A673 (cell line): ENCODE measurements at places on chromosomes 1 and 21. TPM values are rescaled to one million over a fixed set of nuclear protein-coding genes. Genes with fewer than 3 reads are reported as not detected.

GRCh38 chr1:55463814-55464475 lies 248.8 kb upstream of the USP24 start:
- H3K27ac ChIP-seq: no peak overlapping the region
- no peaks in the 10 kb centered on the region for H3K4me1 ChIP-seq
- no peaks in the 10 kb centered on the region for H3K27me3 ChIP-seq
- no peaks in the 10 kb centered on the region for H3K36me3 ChIP-seq

DNA sequence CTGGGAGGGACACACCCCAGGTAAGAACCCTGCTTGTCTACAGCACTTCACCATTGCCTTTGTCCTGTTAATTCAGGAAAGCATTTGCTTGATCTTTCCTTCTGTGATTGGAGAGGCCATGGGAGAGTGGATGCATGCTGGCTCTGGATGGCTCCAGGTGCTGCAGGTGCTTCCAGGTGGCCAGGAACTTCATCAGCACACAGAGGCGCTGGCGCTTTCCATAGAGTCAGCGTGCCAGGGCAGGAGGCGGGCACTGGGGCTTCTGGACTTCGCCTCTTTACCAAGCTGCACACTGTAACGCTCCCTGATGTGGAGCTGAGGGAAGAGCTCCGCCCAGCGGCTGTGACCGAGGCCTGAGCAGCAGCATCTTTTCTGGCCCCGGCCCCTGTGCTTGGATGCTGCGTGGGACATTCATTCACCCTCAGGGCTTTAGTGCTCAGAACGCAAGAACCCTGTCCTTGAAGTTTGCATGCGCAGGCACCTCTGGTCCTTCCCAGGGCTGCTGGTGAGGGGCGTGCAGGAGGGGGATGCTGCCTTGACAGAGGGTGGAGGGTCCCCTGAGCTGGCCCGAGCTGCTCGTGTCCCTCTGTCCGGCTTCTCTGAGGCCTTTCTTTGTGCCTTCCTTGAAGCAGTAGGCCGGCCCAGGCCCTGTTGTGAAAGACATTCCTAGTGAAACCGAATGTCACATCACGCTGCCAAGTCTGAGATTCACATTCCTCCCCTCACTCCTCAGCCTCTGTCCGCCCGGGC lies 1.6 kb upstream of the MX2 start:
- no peaks in the 10 kb centered on the region for H3K4me1 ChIP-seq
- H3K36me3 ChIP-seq: no peaks in the 10 kb centered on the region

DNA sequence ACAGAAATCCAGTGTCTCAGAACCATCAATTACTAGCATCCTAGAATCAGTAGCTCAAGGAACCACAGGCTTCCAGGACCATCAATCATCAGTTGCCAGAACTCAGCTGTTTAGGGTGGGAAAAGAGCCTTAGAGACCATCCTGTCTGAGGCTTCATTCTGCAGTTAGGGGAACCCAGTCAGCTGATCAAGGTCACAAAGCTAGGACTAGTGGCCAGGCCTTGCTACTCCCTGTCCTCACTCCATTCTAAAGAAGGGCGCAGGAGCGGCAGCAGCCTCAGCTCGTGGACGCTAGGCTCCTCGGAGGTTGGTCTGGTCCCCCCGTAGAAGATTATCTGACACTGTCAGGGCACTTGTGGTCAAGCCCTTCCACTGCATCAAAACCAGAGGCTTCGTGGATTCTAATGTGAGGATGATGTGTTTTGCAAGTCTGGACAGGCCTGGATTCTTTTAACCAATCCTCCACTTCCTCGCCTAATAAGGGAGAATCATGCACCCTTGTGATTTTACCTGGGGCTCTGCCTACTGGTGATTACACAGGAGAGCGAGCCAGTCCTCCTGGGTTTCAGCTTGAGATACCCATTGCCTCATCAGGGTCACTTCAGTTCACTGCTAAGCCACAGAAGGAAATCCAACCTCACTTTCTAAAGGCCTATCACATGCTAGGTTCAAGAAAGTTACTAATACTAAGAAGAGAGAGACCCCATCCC lies 41.7 kb upstream of the IFFO2 start:
- no peaks in the 10 kb centered on the region for H3K36me3 ChIP-seq
- H3K27ac ChIP-seq: no peak overlapping the region
- no peak for DNase-seq
- H3K4me3 ChIP-seq: no peak overlapping the region
- no peaks in the 10 kb centered on the region for H3K27me3 ChIP-seq

GRCh38 chr1:245656189-245656717 lies 501.5 kb downstream of the KIF26B start:
- no peaks in the 10 kb centered on the region for H3K4me1 ChIP-seq
- DNase-seq: no peak
- no peaks in the 10 kb centered on the region for H3K27me3 ChIP-seq
- H3K36me3 ChIP-seq: no peaks in the 10 kb centered on the region

DNA sequence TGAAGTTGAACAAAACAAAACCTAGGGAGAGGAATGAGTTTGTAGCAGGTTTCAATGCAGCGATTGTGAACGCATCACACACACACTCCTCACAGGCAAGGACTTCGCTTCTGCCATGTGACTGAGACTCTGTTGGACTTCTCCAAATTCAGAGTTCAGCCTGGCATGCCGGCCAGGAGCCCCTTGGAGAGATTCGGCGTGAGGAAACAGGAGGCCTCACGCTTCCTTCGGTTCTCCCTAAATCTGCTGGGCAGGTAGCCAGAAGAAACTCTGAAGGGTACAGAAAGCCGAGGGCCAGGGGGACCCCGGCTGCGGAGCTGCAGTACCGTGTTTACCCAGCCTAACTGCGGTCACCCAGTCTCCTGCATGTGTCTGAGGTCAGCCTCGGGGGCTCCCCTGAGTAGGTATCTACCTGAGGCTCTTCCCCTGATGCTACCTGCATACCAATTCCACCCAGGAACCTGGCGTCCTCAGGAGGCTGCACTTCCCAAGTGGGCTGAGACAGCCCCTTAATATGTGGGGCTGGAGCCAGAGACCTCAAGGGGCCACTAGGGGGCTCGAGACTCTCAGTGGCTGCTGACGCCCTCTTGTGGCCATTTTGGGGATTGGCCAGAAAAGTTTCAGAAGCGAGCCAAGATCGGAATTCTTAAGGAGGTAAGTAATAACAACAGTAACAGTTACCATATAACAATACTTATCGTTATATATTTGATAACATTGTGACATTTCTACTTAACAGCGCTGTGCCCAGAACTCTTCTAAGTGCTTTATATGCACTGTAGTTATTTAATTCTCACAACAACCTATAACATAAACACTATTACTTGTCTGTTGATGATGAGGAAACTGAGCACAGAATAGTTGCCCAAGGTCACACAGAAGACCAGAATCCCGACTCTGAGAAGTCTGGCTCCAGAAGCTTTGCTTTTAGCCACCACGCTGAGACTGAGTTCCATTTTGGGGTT lies 2.7 kb upstream of the ANXA9 start:
- peaks cover 32% of the 10 kb centered on the region for H3K4me1 ChIP-seq
- H3K27ac ChIP-seq: peak overlapping the region; percentile 33
- no peak overlapping the region for H3K4me3 ChIP-seq
- no peaks in the 10 kb centered on the region for H3K36me3 ChIP-seq

- DNase-seq: peak; percentile 83
- no peaks in the 10 kb centered on the region for H3K27me3 ChIP-seq
- H3K4me1 ChIP-seq: peaks cover 54% of the 10 kb centered on the region
- H3K36me3 ChIP-seq: no peaks in the 10 kb centered on the region
Measured at GRCh38 chr1:8706995-8707396, 110.4 kb downstream of the RERE start.

DNA sequence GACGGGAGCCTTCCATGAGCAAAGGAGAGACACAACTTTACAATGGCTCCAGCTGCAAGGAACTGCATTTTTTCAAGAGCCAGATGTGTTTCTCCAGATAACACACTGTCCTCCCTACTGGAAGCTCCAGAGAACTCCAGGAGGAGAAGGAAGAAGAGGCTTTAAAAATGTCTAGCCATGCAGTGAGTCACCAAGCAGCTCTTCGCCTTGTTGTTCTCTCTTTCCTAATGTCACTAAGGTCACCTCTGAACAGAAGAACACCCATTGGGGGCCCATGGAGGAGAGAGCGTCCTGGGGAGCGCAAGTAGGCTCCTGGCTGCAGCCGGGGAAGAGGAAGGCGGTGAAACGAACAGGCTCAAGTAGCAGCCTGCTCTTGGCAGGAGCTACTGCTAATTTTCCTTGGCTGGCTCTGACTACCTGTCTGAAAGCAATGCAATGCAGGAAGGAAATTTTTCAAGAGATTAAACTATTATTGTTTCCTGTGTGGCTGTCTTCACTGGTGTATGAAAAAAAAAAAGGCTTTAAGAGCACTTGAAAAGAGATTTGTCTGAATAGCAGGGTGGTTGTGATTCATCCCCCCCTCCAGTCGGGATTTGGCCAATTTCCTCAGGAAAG lies 321.9 kb downstream of the SETD4 start:
- H3K36me3 ChIP-seq: no peaks in the 10 kb centered on the region
- peaks cover 16% of the 10 kb centered on the region for H3K4me1 ChIP-seq
- H3K27me3 ChIP-seq: peaks cover 14% of the 10 kb centered on the region

- no peak overlapping the region for H3K27ac ChIP-seq
- no peaks in the 10 kb centered on the region for H3K36me3 ChIP-seq
- H3K4me3 ChIP-seq: no peak overlapping the region
- peak; percentile 6 for DNase-seq
- no peaks in the 10 kb centered on the region for H3K4me1 ChIP-seq
Measured at GRCh38 chr1:59332983-59333382, 36.1 kb downstream of the FGGY start.

DNA sequence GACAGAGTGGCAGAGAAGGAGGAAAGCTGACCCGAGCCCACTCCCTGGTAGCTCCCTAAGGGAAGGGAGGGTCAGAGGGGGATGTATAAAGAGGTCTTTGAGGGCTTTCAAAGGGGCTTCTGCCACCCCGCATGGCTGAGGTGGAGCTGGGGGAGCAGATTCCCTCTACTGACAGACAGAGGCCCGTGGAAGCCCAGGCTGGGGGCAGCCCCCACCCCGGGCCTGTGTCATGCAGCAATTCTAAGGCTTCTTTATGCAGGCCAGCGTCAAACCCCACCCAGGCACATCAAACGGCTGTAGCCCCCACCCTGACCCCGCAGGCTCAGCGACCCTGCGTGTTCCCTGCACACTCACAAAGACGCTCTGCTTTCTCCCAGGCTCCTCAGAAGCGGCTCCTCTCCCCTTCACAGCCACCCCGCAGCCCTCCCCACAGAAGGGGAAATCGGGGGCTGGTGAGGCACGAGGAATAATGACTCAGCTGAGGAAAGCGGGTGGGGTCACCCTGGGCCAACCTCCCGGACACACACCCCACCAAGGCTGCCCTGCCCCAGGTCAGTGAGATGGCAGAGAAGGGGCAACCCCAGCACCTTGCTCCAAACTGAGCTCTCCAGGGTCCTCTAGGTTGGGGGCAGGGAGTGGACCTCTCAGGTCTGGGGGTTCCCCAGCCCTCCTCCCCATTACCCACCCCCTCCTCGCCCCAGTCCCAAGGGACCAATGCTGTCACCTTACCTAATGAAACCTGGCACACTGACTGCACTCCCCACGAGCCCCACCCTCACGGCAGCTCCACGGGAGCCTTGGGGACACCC lies 10.8 kb downstream of the SLC45A3 start:
- no peak overlapping the region for H3K4me3 ChIP-seq
- no peaks in the 10 kb centered on the region for H3K27me3 ChIP-seq
- H3K36me3 ChIP-seq: no peaks in the 10 kb centered on the region
- no peaks in the 10 kb centered on the region for H3K4me1 ChIP-seq
- no peak for DNase-seq

GRCh38 chr1:224785622-224786021 lies 143.9 kb upstream of the DNAH14 start:
- no peaks in the 10 kb centered on the region for H3K36me3 ChIP-seq
- no peak overlapping the region for H3K27ac ChIP-seq

DNA sequence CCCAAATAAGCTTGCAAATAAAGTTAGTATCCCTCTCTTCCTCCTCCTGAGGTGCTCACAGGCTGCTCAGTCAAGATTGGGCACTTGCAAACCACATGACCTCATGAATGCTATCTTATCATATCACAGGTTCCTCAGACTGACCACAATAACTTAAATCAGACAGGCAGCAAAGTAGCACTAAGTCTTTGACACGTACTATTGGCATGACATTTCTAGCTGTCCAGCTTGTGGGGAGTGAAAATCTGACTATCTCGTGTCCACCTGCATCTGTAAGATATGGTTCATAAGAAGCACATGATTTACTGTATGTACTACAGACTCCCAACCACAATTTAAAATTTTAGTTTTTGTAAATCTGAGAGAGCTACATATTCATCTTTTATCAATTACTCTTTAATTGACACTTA lies 58.0 kb upstream of the GFI1 start:
- no peaks in the 10 kb centered on the region for H3K4me1 ChIP-seq
- no peak for DNase-seq
- no peaks in the 10 kb centered on the region for H3K27me3 ChIP-seq
- H3K36me3 ChIP-seq: no peaks in the 10 kb centered on the region
- H3K4me3 ChIP-seq: no peak overlapping the region
- H3K27ac ChIP-seq: no peak overlapping the region

DNA sequence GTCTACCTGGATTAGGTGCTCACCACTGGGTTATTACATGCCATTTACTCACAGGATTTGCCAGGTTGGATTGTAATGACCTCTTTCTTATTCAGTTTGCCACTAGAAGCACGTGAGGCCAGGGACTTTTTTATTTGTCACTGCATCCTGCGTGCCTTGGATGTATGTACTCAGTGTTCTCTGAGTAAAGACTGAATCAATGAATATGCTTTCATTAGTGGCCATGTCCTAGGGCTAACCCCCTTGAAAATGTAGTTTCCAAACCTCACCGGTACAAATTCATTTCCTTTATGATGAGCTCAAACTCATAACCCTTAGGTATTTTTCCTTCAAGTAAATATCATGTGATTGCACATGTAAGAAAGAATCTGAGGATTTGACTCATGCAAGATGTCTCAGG lies 1.3 kb upstream of the ZP4 start:
- no peaks in the 10 kb centered on the region for H3K4me1 ChIP-seq
- no peaks in the 10 kb centered on the region for H3K36me3 ChIP-seq
- H3K27ac ChIP-seq: no peak overlapping the region
- H3K27me3 ChIP-seq: no peaks in the 10 kb centered on the region
- no peak overlapping the region for H3K4me3 ChIP-seq

GRCh38 chr1:162939035-162939434 lies 78.1 kb upstream of the CCDC190 start:
- no peak overlapping the region for H3K27ac ChIP-seq
- no peaks in the 10 kb centered on the region for H3K27me3 ChIP-seq
- H3K4me1 ChIP-seq: peaks cover 11% of the 10 kb centered on the region
- H3K4me3 ChIP-seq: no peak overlapping the region
- no peaks in the 10 kb centered on the region for H3K36me3 ChIP-seq
- no peak for DNase-seq

DNA sequence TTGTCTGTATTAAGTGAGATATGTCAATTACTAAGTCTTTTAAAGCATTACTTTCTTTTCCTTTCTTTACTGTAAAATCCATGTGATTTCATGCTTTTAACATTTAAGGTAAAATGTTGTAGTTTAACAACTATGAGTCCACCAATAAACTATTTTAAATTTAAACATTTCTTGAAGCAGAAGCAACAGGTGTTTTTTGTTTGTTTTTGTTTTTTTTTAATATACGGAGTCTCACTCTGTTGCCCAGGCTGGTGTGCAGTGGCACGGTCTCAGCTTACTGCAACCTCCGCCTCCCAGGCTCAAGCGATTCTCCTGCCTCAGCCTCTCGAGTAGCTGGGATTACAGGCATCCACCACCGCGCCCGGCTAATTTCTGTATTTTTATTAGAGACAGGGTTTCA lies 15.6 kb downstream of the AIDA start:
- DNase-seq: no peak
- no peaks in the 10 kb centered on the region for H3K4me1 ChIP-seq
- H3K4me3 ChIP-seq: no peak overlapping the region
- no peaks in the 10 kb centered on the region for H3K27me3 ChIP-seq
- no peak overlapping the region for H3K27ac ChIP-seq

ZNF593OS gene
- total RNA-seq: not detected in 2 replicates

CHI3L2 gene
- total RNA-seq: not detected in 2 replicates

ZNF124 gene
- total RNA-seq: 34.7 TPM in 2 replicates

SLC2A5 gene
- total RNA-seq: not detected in 2 replicates

GSTM1 gene
- 166 TPM in 2 replicates for total RNA-seq

RPE65 gene
- not detected in 2 replicates for total RNA-seq

C8A gene
- total RNA-seq: not detected in 2 replicates
